AG08395 (cell line): ENCODE measurements at places on chromosomes 5 and 9.

DNA sequence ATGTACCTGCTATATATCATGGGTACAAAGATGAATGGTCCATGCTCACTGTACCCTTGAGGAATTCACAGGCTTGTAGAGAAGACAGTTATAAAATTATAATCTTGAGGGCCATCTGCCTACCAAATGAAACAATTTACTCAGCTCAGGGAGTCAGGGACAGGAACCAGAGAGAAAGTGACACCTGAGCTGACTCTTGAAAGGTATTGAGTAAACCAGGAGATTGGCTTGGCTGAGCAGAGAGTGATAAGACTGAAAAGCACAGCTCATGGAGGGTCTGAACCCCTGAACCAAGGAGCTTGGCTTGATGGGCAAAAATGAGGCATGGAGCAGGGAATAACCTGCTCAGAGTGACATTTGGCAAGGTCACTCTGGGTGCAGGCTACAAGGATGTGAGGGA is 147.3 kb downstream of the FAM114A2 start:
- no peak for DNase-seq

DNA sequence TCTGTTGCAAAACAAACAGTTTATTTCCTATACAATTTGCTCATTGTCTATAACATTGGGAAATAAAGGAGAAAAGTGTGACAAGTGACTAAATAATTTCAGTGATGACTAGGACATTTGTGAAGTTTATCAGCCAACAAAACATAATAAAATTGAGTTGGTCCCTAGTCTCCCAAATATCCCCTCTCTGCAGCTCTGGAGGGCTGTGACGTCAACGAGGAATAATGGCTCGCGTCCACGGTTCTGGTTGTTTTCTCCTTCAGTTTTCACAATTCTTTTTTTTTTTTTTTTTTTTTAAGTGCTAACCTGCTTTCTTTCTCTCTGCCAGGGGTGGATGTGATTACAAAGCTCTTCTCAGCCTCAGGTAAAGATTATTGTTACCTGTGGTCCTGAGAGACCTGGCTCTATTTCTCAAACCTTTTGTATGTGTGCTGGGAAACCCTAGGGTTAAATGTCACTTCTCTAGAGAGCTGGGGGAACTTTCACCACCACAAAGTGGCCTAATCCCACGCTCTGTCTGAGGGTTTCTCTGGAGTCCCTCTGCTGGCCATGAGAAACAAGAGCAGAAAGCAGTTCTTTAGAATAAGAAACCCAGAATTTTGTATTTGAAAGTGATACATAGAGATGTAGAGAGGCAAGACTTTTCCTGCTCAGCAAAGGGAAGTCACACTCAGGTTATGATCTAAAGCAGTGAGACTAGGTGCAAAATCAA is 36.2 kb upstream of the ANKRD55 start:
- DNase-seq: peak; percentile 65

- peak; percentile 53 for DNase-seq
Measured at GRCh38 chr5:56669534-56670483, 145.5 kb upstream of the MAP3K1 start.

GRCh38 chr9:36968574-36969215 is 65.4 kb downstream of the PAX5 start:
- DNase-seq: no peak

- peak; percentile 89 for DNase-seq
Measured at GRCh38 chr5:160439205-160439600, 17.5 kb downstream of the PTTG1 start.
